ENCODE measurements at places on chromosomes 12 and 14.

DNA sequence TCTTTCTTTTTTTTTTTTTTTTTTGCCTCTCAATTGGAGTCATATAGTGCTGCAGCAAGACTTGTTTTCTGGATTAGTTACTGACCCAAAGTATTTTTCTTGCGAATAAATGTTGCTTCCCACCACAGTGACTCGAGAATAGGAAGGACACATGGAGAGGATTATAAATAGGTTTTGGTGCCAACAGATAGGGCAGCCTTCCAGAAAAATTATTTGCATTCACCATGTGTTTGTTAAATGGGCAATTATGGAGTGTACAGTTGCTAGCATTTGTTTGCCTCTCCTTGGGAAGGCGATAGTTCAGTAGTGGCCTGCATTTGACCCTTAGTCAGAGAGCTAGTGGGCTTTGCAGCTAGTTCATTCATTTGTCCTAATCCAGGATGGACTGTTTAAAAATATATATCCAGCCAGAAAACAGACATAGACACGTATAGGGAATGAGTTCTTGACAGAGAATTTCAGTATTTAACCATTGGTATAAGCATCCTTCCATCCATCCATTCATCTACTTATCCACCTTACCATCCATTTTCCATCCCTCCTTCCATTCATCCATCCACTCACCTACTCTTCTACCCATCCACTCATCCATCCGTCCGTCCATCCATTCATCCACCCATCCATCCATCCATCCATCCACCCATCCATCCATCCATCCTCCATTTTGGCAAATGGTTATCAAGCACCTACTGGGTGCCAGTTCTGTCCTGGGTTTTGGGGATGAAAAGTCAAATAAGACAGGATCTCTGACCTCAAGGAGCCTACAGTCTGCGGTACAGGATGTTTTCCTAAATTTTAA is 67.5 kb downstream of the CHST11 start:
- no peak for DNase-seq

GRCh38 chr12:127270193-127270592 is 996.8 kb upstream of the TMEM132C start:
- DNase-seq = no peak

DNA sequence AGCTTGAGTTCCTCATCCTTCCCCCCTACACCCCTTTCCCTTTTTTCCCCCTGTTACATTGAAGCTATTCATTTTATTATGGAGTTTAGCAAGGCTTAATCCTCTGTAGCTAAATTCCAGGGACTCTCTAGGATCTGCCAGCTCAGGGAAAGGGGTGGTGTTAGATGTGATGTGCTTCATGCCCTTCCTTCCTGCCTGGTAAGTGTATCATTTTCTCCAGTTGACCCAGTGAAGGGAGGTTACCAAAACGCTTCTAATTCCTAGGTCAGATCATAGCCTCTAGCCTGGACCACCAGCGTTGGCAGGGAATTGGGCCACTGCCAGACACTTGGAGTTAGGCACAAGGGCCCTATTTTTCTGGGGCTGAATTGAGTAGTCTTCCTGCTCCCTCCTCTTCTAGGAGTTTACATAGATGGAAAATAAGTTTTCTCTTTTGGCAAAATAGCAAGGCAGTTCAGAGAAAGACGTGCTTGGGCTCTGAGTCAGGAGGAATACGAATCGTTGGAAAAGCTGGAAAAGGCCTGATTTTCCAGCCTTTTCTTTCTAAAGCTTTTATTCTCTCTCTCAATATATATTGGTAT is 88.3 kb downstream of the NPAS3 start:
- no peak for DNase-seq

- DNase-seq = no peak
Observed at GRCh38 chr12:131137836-131138637, 184.3 kb downstream of the ADGRD1 start.

GRCh38 chr12:105015543-105015942 is 29.4 kb downstream of the NOPCHAP1 start:
- DNase-seq = no peak

GRCh38 chr12:65834146-65834935 is 10.1 kb downstream of the HMGA2 start:
- DNase-seq = no peak

DNA sequence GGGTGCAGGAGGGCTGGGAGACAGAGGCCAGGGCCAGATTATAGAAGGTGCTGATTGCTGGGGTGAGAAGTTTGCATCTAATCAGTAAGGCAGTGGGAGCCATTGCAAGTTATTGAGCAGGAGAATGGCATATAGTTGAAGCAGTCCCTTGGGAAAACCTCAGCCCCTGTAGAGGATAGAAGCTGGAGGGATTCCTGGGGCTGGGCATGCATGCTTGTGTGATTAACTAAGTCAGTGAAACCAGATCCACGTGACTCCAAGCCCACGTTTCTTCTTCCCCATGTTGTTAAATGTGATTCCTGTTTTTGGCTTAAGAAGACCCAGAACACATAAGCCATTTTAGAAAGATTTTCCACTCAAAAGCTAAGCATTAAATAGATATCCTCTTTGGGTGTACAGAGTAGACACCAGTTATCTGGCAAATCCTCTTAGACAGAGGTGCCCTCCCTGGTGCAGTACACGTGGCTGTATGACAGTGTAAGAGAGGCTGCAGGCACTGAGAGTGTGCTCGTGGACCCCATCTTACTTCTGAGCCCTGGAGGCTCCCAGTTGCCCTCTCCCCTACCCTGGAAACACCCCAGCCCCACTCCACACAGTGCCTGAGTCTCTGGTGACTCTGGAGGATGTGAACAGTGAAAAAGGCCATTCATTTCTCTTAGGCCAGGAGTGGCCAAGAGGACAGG is 3.2 kb downstream of the C14orf132 start:
- no peak for DNase-seq

- no peak for DNase-seq
Observed at GRCh38 chr12:47722941-47723631, 2.2 kb downstream of the ENDOU start.

DNA sequence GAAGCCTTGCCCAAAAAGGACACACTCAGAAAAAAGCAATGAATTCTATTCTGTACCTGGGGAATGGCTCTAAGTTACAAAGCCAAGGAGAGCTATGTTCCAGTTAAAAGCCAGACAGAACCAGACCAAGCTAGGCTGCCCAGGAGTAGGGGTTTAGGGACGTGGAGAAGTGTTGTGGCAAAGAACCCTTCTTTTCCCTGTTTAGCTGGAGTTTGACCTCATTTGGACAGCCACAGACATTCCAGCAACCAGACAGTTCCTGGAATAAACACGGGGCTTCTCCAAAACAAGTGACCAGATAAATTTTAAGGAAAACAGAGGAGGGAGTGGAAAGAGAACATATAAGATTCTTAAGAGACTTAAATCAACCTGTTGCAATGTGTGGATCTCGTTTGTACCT is 62.3 kb downstream of the GCH1 start:
- no peak for DNase-seq

GRCh38 chr12:50537538-50537919 is 32.7 kb downstream of the DIP2B start:
- no peak for DNase-seq

- DNase-seq = no peak
Observed at GRCh38 chr14:85479771-85480170, 50.2 kb upstream of the FLRT2 start.

DNA sequence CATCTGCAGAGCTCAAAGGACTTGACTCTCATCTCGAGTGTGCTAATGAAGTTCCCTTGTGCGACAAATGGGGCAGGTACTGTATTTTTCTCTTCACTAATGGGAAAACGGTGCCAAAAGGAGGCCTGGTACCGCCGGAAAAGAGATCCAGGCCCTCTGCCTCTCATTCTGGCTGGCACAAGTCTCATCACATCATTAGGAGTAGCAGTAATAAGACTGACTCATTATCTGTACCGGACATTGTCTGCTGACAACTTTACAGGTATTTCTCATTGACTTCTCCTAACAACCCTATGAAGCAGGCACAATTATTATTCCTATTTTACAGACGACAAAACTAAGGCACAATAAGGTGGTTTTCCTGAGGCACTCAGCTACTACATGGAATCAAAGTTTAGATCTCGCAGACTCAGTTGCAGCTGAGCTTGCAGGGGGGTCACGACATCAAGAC is 668 bp downstream of the APPL2 start:
- DNase-seq = peak; percentile 51
